ENCODE measurements at places on chromosomes 12 and 14. TPM values are rescaled to one million over a fixed set of nuclear protein-coding genes. Genes with fewer than 3 reads are reported as not detected.

The PIWIL1 gene
- total RNA-seq, result not detected

DNA sequence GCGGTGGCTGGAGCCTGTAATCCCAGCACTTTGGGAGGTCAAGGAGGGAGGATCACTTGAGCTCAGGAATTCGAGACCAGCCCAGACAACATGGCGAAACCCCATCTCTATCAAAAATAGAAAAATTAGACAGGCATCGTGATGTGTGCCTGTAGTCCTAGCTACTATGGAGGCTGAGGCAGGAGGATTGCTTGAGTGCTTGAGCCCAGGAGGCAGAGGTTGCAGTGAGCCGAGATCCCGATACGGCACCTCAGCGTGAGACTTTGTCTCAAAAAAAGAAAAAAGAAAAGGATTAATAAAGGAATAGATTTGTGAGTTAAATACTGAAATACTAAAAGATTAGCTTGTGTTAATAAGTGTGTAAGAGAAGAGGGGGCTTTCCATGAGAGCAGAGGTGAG, 29.4 kb downstream of the RPGRIP1 start:
- no peaks in the 10 kb centered on the region for H3K36me3 ChIP-seq
- H3K4me3 ChIP-seq, result peak overlapping the region; percentile 53
- H3K4me1 ChIP-seq, result no peaks in the 10 kb centered on the region
- H3K27me3 ChIP-seq, result no peaks in the 10 kb centered on the region
- DNase-seq, result no peak

DNA sequence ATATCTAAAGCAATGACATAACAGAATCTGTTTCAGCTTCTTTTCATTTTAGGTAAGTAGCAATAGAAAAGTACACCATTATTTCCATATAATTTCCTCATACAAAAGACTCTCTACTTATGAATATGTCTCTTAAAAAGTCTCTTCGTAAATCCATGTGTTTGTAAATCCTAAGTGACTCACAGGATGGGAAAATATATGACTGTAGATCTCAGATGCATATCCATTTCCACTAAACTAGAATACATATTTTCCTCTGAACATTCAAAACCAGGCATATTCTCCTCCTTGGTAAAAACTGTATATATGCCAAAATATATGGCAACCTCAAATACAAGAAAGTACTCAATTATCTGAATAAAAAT, 93.6 kb downstream of the TXNDC16 start:
- DNase-seq, result no peak
- H3K27me3 ChIP-seq, result no peaks in the 10 kb centered on the region
- no peaks in the 10 kb centered on the region for H3K36me3 ChIP-seq
- no peaks in the 10 kb centered on the region for H3K4me1 ChIP-seq
- no peak overlapping the region for H3K4me3 ChIP-seq
- H3K27ac ChIP-seq, result no peak overlapping the region

DNA sequence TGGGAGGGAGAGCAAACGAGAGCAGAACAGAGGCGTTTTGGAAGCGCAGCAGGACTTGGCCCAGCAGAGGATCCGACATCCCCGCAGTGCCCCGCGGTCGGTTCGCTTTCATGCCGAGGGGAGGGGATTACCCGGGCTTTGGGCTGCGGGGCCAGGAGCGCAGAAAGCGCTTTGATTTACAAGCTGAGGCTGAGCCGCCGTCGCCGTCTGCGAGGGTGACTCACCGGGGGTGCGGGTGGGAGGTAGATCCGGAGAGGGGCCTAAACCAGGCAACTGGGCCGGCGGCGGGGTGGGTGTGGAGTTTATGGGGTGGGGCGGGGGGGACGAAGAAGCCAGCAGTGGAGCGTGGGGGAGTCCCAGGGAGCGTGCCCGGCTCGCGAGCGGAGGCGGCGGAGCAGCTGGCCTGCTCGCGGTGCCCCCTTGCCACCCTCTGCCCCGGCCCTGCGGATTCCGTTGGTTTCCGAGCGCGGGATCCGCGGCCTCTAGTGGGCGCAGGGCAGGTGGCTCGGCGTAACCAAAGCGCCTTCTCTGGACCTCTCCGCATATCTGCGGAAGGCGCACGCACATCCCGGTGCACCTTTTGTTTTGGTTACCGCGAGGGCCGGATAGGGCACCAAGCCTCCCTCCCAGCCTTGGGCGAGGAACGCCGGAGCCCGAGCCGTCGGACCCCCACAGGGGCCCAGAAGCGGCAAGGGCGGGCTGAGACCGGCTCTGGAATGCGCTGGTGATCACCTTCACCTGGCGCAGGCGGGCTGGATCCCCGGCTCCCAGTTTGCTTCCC, 2.6 kb downstream of the SIX4 start:
- peak overlapping the region; percentile 96 for H3K4me3 ChIP-seq
- H3K36me3 ChIP-seq, result peaks cover 38% of the 10 kb centered on the region
- H3K4me1 ChIP-seq, result peaks cover 30% of the 10 kb centered on the region

DNA sequence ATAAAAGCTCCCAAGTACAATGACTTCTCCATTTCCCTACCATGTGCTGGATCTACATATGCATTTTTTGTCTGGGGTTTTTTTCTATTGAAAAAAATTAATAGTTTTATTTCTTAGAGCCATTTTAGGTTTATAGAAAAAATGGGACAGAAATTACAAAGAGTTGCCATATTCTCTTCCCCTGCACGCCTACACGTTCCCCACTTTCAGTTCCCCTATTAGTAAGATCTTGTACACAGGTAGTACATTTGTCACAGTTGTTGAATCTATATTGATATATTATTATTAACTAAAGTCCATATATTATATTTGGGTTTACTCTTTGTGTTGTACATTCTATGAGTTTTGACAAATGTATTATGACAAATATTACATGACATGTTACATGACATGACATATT, 35.7 kb downstream of the SIX6 start:
- no peaks in the 10 kb centered on the region for H3K27me3 ChIP-seq
- no peak for DNase-seq
- no peak overlapping the region for H3K4me3 ChIP-seq
- no peak overlapping the region for H3K27ac ChIP-seq

GRCh38 chr12:90908465-90908864, 46.5 kb downstream of the CCER1 start:
- H3K27me3 ChIP-seq, result no peaks in the 10 kb centered on the region
- no peaks in the 10 kb centered on the region for H3K4me1 ChIP-seq
- no peaks in the 10 kb centered on the region for H3K36me3 ChIP-seq
- H3K4me3 ChIP-seq, result no peak overlapping the region

The KIF21A gene
- total RNA-seq, result 32.9 TPM

The SCN8A gene
- 0.21 TPM for total RNA-seq

The ALX1 gene
- total RNA-seq, result not detected

- H3K4me3 ChIP-seq, result peak overlapping the region; percentile 73
- H3K27me3 ChIP-seq, result peaks cover 3% of the 10 kb centered on the region
- H3K36me3 ChIP-seq, result no peaks in the 10 kb centered on the region
- H3K27ac ChIP-seq, result no peak overlapping the region
- no peak for DNase-seq
- H3K4me1 ChIP-seq, result no peaks in the 10 kb centered on the region
Observed at GRCh38 chr12:65742018-65743010, 82.0 kb upstream of the HMGA2 start.

The RTL1 gene
- total RNA-seq, result not detected

GRCh38 chr12:32894566-32894965, 2.0 kb downstream of the PKP2 start:
- no peaks in the 10 kb centered on the region for H3K4me1 ChIP-seq
- no peak for DNase-seq
- no peak overlapping the region for H3K4me3 ChIP-seq
- no peaks in the 10 kb centered on the region for H3K36me3 ChIP-seq

GRCh38 chr12:94561943-94562411, 88.4 kb downstream of the TMCC3 start:
- no peaks in the 10 kb centered on the region for H3K27me3 ChIP-seq
- H3K4me3 ChIP-seq, result peak overlapping the region; percentile 28
- H3K27ac ChIP-seq, result peak overlapping the region; percentile 59
- H3K4me1 ChIP-seq, result no peaks in the 10 kb centered on the region
- DNase-seq, result peak; percentile 44
- no peaks in the 10 kb centered on the region for H3K36me3 ChIP-seq

DNA sequence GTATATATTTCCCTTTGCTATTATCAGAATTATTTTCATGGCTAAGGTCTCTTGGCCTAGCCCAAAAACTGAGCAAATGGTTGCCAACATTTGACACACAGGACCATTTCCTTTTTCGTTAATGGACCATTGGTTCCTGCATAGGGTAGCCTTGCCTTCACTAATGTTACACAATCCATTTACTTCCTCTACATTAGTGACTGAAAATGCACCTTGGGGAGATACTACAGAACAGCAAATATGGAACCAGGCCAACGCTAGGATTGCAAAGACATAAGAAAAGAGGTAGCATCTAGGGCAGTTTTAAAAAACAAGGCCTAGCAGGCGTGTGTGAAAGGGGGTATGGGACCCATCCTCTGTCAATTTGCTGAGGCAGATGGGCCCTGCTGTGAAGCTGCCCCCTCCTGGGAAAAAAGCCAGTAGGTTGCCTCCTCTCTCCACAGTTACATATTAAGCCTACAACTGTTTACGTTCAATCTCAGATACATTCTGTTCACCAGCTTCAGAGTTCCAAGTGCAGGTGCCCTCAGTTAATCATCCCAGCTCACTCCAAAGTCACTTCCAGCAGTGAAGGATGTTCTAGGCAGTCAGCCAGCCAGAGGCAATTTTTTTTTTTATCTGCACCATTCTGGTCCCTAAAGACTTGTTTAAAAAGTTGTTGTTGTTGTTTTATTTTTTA, 15.0 kb downstream of the AQP6 start:
- no peaks in the 10 kb centered on the region for H3K36me3 ChIP-seq
- no peak overlapping the region for H3K4me3 ChIP-seq
- no peak overlapping the region for H3K27ac ChIP-seq
- no peak for DNase-seq

DNA sequence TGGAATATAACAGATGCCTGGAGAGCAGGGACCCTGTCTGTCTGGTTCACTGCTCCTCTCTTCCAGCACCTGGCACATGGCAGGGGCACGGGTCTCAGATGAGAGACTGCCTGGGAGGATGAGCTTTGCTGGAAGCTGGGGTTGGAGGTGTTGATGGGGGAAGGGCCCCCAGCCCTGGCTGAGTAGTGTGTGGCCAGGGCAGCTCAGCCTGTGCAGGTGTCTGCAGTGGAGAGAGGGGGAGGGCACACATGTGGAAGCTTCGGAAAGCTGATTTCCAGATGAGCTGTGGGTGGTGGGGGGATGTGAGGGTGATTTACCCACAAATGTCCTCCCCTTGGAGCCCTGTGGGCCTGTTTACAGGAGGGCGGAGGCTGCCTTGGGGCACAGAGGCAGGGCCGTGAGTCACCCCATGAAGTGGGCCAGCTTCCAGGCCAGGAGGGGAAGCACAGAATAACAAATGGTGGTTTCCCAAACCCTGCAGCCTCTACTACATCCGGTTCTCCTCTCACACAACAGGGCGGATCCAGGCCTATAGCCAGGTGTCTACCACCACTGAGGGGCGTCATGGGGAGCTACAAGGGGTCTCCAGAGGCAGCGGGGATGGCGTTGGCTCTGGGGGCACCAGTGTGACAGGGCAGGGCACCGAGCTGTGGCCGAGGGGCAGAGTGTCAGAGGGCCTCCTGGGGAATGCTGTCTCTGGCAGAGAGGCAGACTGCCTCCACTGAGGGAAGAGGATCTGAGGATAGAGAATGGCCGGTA, 11.0 kb downstream of the KRT7 start:
- no peak overlapping the region for H3K27ac ChIP-seq
- H3K27me3 ChIP-seq, result no peaks in the 10 kb centered on the region
- H3K4me3 ChIP-seq, result no peak overlapping the region
- H3K36me3 ChIP-seq, result no peaks in the 10 kb centered on the region
- DNase-seq, result peak; percentile 88

DNA sequence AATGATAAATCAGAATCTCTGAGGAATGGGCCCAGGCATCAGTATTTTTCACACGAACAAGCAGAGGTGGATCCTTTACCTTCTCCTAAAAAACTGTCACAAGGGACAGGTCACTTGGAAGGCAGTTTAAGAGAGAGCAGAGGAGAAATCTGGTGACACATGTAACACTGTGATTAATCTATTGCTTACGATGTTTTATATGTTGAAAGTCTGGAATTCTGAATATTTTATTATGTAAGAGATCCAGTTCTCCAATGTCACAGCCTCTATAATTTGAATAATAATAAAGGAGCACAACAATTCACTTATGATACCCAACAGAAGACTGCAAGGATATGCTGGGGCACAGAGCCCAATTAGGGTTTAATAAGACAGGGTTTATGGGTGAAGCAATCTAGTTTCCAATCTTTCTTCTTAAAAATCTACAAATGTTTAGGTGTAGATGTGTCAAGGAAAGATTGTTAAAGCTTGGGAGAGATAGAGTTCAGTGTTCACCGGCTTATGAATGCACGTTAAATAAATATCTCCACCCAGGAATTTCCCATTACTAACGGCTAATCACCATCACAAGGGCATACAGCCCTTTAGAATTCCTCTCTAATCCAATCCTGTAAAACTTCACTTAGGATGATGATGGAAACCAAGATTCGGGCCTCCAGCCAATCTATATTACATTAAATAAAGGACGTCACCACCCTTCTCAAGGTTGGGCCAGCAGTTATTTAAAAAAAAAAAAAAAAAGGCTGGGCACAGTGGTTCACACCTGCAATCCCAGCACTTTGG, 23.4 kb downstream of the DUSP16 start:
- no peak for DNase-seq
- H3K27me3 ChIP-seq, result no peaks in the 10 kb centered on the region
- H3K27ac ChIP-seq, result peak overlapping the region; percentile 65
- no peak overlapping the region for H3K4me3 ChIP-seq

The GLIPR1L1 gene
- not detected for total RNA-seq

- no peak overlapping the region for H3K4me3 ChIP-seq
- H3K36me3 ChIP-seq, result no peaks in the 10 kb centered on the region
- no peaks in the 10 kb centered on the region for H3K27me3 ChIP-seq
- no peaks in the 10 kb centered on the region for H3K4me1 ChIP-seq
- H3K27ac ChIP-seq, result no peak overlapping the region
- peak; percentile 76 for DNase-seq
Observed at GRCh38 chr12:16350682-16351081, 3.2 kb downstream of the MGST1 start.

DNA sequence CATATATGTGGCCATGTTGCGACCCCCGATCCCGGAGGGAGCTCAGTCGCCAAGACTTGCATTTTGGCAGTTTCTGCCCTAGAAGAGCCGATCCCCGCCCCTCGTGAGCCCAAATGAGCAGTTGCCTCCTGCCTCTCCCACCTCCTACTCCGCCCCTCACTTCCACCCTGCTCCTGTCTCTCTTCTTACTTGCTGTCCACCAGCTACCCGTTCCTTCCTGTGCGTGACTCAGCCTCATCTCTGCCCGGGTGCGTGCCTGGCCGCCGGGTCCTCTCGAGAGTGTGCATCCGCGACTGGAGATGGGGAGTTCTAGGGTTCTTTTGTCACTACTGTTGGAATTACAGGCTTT, 585 bp downstream of the GPATCH2L start:
- peaks cover 48% of the 10 kb centered on the region for H3K4me1 ChIP-seq
- peak overlapping the region; percentile 98 for H3K27ac ChIP-seq
- DNase-seq, result peak; percentile 81
- no peaks in the 10 kb centered on the region for H3K27me3 ChIP-seq
- no peaks in the 10 kb centered on the region for H3K36me3 ChIP-seq

DNA sequence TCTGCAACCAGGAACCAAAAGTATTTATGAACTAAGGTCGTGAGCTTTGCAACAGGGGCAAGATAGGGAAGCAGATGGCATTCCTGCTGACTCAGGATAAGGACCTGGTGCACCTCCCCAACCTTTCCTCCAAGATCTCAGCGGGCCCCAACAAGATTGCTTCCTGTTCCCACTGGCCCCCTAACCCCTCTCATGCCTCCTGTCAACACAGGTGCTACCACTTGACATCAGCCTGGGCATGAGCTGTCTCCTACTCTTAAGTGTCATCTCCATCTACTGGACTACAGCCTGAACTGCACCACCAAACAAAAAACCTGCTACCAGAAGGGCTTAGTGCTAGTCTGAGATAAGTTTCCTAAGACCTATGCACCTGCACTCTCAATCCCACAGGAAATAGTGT, 32.7 kb downstream of the MED6 start:
- no peak overlapping the region for H3K4me3 ChIP-seq
- no peaks in the 10 kb centered on the region for H3K4me1 ChIP-seq
- no peak for DNase-seq
- no peak overlapping the region for H3K27ac ChIP-seq
- peaks cover 2% of the 10 kb centered on the region for H3K36me3 ChIP-seq

Measured in psoas muscle (tissue), 8 donors.